ENCODE measurements at places on chromosomes 2 and 18. TPM values are rescaled to one million over a fixed set of nuclear protein-coding genes. Genes with fewer than 3 reads are reported as not detected.
A peak's percentile ranks its signal among the peaks of the same experiment; 100 is the strongest.

Gene C2orf78
- total RNA-seq, result not detected

Gene DES
- 4.8 TPM for total RNA-seq

Gene TCF23
- 0.06 TPM for total RNA-seq

Gene LAMA1
- 38.2 TPM for total RNA-seq

Gene SMYD1
- under 0.01 TPM for total RNA-seq

Gene MC2R
- not detected for total RNA-seq

DNA sequence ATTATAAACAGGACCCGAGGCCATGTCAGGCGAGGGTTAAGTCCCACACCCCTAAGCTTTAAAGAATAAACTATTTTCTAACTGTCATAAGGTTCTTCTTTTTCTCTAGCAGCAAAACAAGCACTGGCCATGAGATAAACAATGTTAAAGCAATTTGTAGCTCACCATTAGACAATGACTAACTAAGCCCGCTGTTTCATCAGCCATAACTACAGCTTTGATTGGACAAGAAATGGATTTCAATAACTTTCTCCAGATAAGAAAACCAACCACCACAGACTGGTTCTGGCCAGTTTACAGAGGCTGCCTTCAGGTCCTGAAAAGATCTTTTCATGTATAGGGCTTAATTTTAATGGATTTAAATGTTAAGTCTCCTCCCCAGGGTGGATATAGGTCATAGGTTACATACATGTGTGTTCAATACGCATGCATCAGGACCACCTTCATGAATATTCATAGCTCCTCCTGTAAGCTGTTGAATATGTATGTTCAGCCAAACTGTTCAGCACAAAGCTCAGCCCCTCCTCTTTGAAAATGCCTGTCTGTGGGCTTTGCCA lies 108.7 kb upstream of the RAB6C start:
- H3K27ac ChIP-seq, result no peak overlapping the region
- H3K4me3 ChIP-seq, result no peak overlapping the region
- no peaks in the 10 kb centered on the region for H3K36me3 ChIP-seq
- peaks cover 2% of the 10 kb centered on the region for H3K4me1 ChIP-seq
- no peak for DNase-seq

DNA sequence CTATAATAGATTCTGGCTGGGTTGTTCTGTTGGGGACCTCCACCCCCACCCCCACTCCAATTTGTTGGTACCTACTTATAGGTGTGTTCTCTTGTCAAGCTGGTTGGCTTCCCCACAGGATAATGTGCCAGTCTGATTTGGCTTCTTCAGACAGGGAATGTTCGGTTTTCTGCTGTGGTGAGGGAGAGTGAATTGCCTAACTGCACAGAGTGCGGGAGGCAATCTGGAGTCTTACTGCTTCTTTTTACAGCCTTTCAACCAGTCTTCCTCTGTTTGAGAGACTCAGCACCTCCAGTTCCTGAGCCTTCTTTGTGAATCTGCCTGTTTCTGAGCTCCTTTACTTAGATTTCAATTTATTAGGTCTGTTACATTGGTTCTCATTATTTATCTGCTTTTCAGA lies 27.4 kb upstream of the SNORC start:
- no peak for DNase-seq
- H3K4me1 ChIP-seq, result no peaks in the 10 kb centered on the region
- H3K4me3 ChIP-seq, result no peak overlapping the region
- peaks cover 16% of the 10 kb centered on the region for H3K36me3 ChIP-seq

DNA sequence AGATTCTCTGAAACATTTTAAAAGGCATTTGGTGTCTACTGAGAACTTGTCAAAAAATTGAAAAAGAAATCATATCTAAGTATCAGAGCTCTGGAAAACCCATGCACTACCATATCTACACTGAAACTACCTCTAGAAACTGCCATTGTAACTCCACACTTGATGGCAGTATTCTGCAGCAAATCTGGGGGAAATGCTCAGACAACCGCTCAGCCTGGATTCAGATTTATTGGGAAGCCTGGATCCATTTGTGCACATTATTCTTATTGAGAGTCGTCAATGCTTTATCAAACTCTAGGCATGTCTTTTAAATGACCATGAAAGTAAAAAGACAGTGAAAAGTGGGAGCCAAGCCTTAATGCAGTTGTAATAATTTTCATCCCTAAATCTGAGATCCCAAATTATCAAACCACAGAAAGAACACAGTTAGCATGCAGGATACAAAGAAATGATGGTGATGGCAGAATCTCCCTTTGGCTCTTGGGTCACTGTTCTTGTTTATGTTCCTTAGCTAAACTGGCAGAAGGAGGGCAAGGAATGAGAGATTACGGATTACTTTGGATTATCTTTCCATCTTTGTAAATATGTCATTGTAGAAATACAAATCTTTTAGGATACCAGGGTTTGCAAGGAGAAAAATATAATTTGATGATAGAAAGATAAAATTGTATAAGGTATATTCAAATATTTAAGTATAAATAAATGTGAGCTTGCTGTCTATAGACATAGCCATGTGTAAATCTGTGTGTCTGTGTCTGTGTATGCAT lies 512.1 kb upstream of the SYT4 start:
- DNase-seq, result peak; percentile 36
- no peaks in the 10 kb centered on the region for H3K36me3 ChIP-seq
- no peaks in the 10 kb centered on the region for H3K27me3 ChIP-seq
- no peak overlapping the region for H3K4me3 ChIP-seq
- H3K4me1 ChIP-seq, result no peaks in the 10 kb centered on the region

DNA sequence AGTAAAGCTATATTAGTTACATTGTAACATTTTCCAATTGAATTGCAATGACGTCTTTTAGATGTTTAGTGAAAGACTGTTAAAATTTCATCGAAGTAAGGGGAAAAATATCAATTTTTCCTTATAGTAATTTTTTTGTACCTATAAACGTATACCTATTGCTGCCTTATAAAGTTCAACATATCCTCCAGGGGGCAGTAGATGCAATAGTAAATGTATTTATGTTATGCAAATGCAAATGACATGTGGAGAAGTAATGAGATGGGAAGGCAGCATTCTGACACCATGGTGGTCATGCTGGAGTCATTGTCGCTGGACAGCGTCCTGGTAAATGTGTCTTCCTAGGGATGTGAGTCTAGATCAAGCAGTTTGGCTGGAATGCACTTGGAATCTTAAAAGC lies 38.7 kb downstream of the MSTN start:
- H3K27ac ChIP-seq, result no peak overlapping the region
- no peaks in the 10 kb centered on the region for H3K27me3 ChIP-seq
- DNase-seq, result no peak
- H3K4me3 ChIP-seq, result no peak overlapping the region
- H3K4me1 ChIP-seq, result no peaks in the 10 kb centered on the region

DNA sequence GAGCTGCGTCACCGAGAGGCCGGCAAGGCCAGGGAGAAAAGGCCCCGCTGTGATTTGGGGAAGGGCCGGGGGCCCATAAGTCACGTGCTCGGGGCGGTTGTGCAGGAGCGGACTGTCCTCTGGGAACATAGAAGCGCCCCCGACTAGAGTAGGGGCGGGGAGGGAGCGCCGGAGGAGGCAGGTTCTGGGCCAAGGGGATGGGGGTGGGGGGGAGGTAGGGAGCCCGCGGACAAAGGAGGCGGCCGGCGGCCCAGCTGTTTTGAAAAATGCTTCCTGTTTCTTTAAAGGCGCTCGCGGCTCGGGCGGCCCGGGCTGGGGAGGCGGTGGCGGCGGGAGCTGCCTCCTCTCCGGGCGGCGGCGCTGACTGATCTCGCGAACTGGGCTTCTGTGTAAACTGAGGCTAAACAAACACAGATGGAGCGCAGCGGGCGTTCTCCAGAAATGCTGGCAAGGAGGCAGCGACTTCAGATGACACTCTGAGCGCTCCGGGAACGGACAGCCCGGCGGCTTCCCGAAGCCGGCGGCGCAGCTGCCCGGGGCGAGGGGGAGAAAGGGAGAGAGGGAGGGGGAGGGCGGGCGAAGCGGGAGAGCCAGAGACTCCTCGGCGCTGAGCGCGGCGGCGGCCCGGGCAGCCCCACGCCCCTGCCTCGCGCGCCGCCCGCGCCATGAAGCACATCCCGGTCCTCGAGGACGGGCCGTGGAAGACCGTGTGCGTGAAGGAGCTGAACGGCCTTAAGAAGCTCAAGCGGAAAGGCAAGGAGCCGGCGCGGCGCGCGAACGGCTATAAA lies at the start of gene ATOH8:
Gene ATOH8 (plus strand): TSS at position 467 of the 788 bp plus-strand sequence. CDS start 199 bp downstream, at position 666.
- H3K36me3 ChIP-seq, result peaks cover 6% of the 10 kb centered on the region
- DNase-seq, result no peak
- peak within 1 kb of the TSS; percentile 75 for H3K4me3 ChIP-seq
- peaks cover 78% of the 10 kb centered on the region for H3K4me1 ChIP-seq

DNA sequence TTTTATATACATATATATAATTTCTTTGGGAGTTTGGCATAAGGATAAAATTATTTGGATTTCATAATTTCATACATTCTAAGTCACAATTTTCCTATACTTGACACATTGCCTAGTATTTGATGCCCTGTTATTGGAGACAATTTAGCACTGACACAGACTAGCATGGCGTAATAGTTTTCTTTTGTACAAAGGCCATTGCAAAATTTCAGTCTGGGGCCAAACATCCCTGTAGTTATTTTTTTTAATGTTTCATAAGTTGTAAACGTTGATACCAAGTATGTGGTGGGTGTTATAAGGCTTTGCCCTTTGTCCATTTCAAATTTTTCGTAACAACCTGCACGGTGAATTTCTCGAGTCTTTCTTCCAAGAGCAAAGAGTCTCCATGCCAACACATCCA lies 95.7 kb upstream of the NRP2 start:
- DNase-seq, result no peak
- no peak overlapping the region for H3K27ac ChIP-seq
- no peaks in the 10 kb centered on the region for H3K27me3 ChIP-seq
- no peak overlapping the region for H3K4me3 ChIP-seq
- H3K36me3 ChIP-seq, result no peaks in the 10 kb centered on the region
- no peaks in the 10 kb centered on the region for H3K4me1 ChIP-seq

DNA sequence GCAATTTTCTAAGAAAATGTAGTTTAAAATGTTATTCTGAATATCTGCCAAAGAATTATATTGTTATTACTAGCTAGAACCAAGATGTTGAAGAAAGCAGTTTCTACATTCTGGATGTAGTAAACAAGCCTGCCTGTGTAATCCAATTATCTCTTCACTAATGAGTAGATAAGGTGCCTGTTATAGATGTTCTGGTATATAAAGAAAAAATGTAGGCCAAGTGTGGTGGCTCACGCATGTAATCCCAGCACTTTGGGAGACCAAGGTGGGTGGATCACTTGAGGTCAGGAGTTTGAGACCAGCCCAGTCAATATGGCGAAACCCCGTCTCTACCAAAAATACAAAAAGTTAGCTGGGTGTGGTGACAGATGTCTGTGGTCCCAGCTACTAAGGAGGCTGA lies 28.9 kb downstream of the CD302 start:
- H3K27me3 ChIP-seq, result no peaks in the 10 kb centered on the region
- no peak for DNase-seq
- no peaks in the 10 kb centered on the region for H3K36me3 ChIP-seq
- H3K27ac ChIP-seq, result no peak overlapping the region

- H3K27me3 ChIP-seq, result no peaks in the 10 kb centered on the region
- H3K4me1 ChIP-seq, result no peaks in the 10 kb centered on the region
- no peak overlapping the region for H3K27ac ChIP-seq
- H3K36me3 ChIP-seq, result no peaks in the 10 kb centered on the region
- no peak for DNase-seq
- no peak overlapping the region for H3K4me3 ChIP-seq
These were observed 31.1 kb upstream of the GPC1 start for GRCh38 chr2:240404174-240404852.

All from spinal cord (tissue), 10 donors.